ENCODE measurements at places on chromosomes 2 and 18.

DNA sequence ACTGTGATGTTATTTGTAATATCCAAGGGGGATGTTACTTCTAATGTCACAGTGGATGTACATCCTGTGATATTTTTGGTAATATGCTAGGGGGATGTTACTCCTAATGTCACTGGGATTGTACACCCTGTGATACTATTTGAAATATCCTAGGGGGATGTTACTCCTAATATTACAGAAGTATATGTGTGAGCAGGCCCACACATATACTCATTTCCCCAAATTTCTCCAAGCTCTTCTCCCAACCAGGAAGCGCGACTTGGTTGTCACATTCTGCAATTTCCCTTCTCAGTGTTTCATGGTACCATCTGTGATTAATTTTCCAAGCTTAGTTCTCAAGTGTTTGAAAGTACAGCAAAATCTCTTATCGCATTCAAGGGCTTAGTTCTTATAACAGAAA is 29.5 kb upstream of the CHN1 start:
- no peak for DNase-seq

DNA sequence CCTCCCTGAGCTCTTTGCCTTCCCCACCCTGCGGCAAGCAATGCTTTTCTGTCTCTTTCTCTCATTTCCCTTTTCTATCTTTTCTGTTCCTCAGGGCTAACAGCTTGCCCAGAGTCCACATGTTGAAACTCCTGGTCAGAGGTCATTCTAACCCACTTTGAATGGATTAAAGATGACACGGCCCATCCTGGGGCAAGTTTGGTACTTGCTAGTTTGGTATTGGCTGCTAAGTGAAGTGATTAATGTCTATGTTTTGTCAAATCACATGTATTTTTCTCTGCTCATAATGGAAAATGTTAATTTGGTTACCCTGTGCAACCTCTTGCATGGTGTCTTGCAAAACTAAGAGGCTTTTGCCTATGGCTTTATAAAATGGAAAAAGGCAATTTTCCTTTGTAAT is 960.2 kb downstream of the CNTNAP5 start:
- DNase-seq, result no peak

DNA sequence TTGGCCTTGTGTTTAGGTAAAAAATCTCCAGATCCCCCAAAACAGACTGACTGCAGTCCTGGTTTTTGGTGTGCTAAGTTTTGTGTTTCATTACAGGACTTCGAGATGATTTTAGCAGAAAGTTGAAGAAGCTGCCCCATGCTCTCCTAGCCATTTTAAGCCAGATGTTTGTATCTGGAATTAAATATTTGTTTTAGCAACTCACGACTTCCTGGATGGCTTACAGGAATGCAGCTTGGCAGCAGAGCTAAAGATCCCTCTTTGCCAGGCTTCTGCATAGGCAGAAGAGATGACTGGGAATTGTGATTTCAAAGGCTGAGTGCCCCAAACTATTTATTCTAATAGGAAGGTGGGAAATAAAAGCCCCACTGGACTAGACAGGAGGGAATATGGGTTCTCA is 31.1 kb downstream of the ONECUT2 start:
- no peak for DNase-seq

- DNase-seq, result no peak
These were observed 36.7 kb downstream of the RMC1 start for GRCh38 chr18:23539911-23540525.

DNA sequence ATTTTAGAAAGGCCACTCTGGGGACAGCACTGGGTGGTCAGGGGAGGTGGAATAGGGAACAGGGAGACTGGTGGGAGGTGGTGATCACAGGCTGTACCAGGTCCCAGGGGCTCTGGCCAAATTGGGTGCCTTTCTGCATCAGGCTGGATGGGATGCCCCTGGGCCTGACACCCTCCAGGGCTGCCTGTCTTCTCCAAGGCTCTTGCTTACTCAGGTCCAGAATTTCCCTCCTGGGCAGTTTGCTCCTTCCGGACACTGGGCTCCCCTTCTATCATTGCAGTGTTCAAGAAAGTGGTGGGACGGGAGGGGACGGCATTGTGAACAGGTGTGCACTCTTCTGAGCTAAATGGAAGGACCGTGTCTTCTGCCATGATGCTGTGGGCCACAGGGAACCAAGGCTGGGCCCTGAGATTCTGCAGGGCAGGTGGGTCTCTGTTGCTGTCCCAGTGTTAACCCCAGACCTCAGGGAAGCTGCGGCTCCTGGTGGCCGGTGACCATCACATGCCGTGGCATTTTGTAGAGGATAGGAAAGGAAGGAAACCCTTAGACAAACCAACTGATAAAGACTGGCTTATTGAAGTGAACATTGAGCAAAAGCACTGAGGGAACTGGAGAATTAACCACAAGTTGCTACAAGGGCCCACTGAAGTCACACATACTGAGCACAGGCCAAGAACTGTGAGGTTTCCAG is 93.7 kb upstream of the HS6ST1 start:
- DNase-seq, result no peak

- no peak for DNase-seq
These were observed 70.3 kb upstream of the PSME4 start for GRCh38 chr2:54041135-54041534.

- DNase-seq, result no peak
These were observed 141.2 kb downstream of the IKZF2 start for GRCh38 chr2:213010106-213010779.

- no peak for DNase-seq
These were observed 30.1 kb downstream of the FEZ2 start for GRCh38 chr2:36567711-36568408.

DNA sequence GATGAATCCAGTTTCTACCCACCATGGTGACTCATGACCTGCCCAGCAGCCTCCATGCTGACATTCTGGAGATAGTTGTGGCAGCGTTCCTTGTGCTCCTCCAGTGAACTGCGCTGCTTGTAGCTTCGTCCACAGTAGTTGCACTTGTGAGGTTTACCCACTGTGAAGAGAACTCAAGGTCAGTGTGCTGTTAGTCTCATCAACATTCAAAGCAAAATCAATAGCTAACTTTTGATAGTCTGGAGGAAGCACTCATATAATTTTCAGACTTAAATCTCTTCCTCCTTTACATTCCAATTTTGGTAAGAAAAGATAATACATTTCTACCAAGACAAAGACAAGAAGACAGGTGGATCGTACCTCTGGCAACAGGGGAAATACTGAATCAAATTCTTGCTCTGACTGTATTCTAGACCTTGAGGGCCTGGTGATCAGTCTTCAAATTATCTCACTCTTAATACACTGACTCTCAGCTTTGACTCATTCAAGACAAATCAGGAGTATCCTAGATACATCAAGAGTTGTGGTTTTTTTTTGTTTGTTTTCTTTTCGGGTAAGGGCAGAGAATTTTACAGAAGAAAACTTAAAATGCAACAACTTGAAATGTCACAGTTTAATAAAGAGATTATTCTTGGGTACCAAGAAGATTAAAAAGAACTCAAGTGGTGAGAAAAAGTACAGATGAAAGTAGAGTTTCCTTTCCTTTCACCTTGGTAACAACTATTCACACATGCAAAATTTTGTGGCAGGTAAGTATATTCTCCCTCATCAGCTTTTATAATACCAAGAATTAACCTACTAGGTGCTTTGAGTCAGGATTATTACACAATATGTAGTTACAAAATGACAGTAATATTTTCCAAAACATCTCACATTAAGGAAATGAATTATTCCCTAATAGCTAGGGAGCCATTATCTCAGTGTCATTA is 129.2 kb downstream of the IKZF2 start:
- no peak for DNase-seq

GRCh38 chr2:16186661-16187481 is 246.5 kb downstream of the MYCN start:
- DNase-seq, result no peak

- no peak for DNase-seq
These were observed 139.3 kb downstream of the SPP2 start for GRCh38 chr2:234189786-234190300.

GRCh38 chr2:224038049-224038829 is 847 bp downstream of the SERPINE2 start:
- DNase-seq, result peak; percentile 51

DNA sequence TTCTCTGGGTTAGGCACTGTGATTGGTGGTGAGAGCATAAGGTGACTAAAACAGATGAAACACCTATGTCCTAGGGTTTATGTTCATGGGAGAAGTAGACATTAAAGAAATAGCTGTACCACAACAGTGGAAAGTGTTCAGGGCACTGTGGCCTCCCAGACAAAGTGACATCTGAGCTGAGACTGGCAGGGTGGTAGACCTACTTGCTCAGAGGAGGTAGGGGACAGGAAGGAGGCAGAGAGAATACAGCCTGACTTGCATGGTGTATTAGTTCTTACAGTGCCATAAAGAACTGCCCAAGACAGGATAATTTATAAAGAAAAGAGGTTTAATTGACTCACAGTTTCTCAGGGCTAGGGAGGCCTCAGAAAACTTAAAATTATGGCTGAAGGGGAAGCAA is 82.6 kb downstream of the MAPRE2 start:
- DNase-seq, result no peak

DNA sequence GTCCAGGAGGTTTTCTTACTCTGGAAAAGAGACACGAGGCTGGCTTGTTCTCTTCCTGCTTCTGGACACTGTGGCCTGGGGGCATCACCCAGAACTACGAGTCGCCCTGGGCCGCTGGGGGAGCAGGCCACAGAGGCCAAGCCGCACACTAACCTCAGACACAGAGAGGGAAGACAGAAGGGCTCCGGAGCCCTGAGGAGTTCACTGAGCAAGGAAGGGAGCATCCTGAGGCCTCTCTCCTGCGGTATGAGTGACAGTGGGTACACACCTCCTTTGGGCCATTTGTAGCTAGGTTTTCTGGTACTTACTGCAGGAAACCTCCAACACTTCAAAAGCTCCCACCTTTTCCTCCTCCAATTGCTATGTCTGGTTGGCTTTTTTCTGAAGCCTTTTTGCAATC is 494.1 kb downstream of the DLGAP1 start:
- DNase-seq, result no peak

DNA sequence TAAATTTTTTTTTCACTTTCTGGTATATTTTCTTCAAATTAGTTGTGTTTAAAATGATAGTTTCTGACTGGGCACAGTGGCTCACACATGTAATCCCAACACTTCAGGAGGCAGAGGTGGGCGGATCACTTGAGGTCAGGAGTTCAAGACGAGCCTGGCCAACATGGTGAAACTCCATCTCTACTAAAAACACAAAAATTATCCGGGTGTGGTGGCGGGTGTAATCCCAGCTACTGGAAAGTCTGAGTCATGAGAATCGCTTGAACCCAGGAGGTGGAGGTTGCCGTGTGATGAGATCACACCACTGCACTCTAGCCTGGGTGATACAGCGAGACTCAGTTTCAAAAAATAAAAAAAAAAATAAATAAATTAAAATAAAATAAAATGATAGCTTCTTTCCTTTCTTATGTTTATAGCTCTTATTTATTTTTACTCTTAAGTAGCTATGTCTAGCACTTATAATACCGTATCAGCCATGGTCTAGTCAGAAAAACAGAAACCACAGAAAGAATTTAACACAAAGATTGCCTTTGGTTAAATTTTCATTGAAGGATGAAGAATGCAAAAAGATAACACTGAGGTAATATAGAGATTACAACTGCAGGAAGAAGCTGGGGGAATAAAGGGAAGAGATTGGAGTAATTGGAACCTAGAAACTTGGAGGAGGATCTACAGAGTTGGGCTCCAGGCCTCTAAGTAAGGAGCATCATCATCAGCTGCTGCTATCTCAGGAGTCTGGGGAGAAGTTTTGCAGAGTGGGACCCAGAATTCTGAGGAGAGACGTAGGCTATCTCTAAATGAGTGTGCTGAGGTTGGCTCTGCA is 54.7 kb upstream of the MBOAT2 start:
- DNase-seq, result no peak

DNA sequence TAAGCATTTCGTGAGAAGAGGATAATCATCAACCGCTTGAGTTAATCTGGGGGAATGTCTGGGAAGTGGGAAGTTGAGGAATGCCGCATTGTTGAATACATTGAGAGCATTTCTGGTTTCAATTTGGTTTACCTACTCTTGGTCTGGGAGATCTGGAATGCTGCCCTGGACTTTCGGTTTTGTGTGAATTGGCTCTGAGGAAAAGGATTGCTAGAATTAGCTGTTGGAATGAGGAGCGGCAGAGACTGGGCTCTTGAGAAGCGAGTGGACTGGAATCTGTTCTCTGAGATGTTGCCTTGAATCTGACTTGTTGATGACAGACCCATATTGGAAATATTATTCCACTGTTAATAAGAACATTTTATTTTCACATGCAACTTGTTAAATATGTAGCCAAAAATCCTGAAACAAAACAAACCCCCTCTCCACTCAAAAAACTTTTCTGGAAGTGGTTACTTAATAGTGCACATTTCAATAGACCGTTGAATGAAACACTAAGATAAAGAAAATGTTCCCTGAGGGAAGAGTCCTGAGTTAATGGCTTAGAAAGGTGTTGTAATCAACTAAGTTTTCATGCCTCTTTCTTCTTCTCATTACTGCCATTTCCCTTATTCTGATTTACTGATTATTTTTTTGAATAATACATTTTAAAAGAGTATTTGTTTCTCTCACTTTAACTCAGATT is 50.8 kb downstream of the PTPRM start:
- no peak for DNase-seq

DNA sequence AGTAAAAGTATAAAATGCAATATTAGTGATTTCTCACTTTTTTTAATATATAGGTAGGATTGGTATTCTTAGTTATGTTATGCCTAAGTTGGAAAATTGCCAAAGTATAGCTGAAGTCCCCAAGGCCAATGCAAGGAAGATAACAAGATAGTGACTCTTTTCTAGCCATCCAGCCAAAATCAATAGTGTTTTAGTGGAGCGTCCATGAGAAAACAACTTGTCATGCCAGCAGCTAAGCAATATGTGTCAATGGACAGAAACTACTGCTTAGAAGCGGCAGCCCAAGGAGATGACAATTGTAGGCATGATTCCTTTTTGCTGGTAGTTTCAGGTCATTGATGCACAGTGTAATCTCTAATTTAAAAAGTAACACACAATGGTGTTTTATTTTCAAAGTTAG is 1444.6 kb downstream of the SUCLG1 start:
- no peak for DNase-seq

DNA sequence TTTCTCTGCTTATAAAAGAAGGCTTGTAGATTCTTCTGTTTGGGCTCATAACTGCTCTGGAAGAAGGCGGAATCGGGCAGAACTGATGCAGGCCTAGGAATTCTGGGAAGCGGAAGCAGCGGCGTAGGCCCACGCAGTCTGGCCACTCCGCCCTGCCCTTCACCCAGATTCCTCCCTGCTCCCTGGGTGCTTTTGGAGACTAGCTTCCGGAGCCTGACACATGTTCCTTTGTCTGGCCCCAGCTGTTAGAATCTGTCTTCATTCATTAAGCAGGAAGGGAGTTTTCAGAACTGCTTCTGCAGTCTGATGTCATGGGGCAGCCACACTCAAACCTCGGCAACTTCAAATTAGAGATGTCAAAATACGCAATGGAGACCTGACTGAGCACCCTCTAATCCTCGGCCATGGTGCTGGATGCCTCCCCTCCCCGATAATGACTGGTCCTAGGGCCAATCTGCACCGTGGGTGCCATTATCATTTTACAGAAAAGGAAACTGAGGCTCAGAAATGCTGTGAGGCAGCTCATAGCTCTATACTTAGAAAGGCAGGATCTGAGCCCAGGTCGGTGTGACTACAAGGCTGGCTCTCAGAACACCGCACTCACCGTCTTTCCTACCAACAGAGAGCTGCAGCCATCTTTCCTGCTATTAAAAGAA is 275.7 kb downstream of the MYCN start:
- DNase-seq, result no peak
